ENCODE measurements at places on chromosomes 6 and 20.

DNA sequence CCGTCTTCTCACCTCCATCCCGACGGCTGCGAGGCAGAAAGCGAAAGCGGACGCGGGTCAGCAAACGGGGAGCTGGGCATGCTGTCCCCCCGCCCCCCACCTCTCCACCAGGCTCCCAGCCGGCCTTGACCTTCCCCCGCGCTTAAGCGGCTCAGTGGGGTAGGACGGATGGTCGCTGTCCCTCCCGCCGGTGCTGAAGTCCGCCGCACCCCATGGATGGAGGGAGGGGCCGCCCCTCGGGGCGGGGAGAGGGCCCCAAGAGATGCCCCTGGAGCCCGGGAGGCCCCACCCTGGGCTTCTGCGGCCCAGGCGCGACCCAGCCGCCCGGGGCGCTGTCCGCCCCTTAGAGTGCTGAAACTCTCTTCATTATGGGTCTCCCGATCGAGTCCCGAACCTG, at the start of gene KCNB1:
Gene KCNB1, minus strand, starts transcription at position 48 of the 397 bp plus-strand sequence. CDS start 188 bp downstream, outside the sequence.
- peak; percentile 19 for DNase-seq

DNA sequence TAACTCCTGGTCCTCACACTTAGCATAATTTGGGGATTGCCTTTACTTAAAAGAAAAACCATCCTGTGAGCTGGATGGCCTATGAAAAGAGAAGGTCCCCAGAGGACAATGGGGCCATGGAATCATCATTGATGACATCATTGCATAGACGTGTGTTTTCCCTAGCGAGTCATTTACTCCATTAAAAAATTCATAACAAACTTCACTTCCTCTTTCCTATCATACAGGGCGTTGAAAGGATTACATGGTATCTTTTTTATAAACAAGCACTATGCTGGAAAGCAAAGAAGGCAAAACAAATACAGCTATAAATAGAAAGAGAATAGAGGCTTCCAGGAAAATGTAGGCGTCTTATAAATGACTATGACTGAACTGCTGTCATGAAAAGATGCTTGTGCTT, 11.3 kb upstream of the COL12A1 start:
- no peak for DNase-seq

GRCh38 chr6:164359036-164359435, 944.5 kb downstream of the QKI start:
- DNase-seq = no peak

DNA sequence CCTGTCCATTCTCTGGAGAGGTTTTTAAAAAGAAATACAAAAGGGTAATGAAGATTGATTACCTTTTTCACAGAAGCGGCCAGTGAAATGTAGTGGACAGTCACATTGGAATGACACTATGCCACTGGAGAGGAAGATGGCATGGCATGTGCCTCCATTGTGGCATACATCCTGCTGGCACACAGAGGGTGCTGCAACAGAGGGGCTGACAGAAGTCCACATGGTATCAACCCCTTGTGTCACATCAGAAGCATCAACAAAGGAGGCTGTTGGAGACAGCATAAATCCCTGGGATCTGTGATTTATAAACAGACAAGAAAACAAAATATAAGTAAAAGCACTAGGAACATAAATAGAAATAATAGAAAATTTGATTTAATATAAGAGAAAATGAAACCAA, 594.9 kb downstream of the PHF3 start:
- DNase-seq = no peak

DNA sequence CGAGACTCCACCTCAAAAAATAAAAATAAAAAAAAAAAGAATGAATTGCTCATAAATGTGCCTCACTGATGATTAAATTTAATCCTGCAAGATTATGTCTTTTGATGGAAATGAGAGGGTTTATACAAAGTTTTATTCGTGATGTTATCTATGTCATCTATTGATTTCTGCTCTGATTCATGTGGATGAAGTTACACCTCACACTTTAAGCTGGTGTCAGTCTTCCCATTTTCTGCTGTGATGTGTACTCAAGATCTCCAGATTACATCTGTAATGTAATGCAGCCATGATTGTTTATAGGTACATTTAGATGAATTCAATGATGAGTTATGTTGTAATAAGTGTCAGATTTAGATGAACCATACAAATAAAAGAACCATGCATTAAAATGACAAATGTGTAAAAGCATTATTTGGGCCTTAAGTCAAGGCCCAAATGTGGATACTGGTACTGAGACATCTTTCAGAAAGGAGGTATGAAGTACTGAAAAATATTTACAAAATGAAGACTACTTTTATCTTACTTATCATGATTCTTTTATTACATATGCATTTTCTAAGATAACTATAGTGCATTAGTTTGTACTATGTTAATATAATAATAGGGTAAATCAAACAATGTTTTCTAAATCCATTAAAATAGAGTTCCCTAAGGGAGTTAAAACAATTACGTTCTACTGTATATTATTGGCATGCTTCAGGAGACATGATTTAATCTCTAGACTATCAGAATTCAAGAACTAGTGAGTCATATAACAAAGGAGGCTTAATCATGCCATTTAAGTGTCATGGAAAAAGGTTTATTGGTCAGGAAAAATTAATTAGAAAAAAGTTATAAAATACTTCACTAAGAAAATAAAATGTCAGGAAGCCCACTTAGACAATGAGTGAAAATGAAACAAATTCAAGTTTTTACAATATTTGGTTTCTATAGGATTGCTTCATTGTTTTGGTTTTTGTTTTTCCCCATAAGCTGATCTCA, 34.5 kb downstream of the HCRTR2 start:
- no peak for DNase-seq

DNA sequence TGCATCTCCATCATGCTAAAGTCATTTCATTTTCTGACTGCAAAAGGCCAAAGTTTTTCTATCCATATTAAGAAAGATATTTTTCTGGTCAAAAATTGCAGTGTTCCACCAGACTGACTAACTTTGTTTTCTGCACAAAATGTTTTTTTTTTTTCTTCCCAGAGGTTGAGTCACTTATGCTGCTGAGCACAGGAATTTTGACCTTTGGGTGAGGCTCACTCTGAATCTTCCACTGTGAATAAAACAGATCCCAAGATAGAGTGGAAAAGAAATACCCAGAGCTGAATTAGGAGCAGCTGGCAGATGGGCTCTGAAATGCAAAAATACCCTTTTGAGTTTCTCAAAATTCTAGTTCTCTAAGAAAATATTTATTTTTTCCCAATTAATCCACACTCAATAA, 996.8 kb downstream of the KIF16B start:
- DNase-seq = no peak

- DNase-seq = no peak
These were observed 131.9 kb downstream of the ERMARD start for GRCh38 chr6:169883316-169883715.

GRCh38 chr6:153074761-153075160, 56.3 kb downstream of the RGS17 start:
- DNase-seq = no peak

GRCh38 chr6:139278190-139278589, 13.6 kb downstream of the TXLNB start:
- DNase-seq = no peak

DNA sequence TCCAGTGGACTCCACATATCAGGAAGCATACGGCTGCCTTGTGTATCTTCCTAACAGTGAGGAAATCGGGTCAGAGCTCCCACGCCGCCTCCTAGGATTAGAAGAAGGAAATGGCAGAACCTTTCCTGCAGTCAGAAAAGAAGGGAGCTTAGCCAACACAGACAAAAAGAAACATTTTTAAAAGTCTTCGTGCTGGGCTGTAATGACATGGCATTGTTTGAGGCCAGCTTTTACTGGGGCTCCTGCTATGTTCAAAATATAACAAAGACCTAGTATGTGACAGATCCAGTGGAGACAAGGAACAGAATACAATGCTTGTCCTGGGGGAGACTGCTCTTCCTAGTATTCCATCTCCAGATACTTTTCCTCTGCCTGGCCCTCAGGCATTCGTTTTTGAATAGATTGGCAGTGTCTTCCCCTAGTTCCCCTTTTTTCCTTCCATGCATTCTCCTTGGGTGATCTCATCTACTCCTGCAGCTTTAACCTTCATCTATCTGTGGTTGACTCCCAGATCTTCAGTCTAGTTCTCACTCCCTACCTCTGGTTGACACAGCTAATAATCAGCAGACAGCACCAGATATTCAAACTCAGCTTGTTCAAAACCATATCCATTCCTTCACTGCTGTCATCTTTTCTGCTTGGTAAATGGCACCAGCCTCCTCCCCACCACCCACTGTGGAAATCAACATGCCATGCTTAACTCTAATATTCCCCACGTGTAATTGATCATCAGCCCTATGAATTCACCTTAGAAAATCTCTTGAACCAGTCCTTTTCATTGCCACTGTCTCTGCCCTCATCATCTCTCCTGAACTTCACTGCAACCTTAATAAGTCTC, 94.5 kb upstream of the VSTM2L start:
- no peak for DNase-seq

Data from stimulated activated CD8-positive, alpha-beta memory T cell treated with anti-CD3 and anti-CD28 coated beads, Interleukin-7, amount 100 ng/mL, for 48 hours (primary cell).